ENCODE measurements at places on chromosomes 3 and 15. TPM values are rescaled to one million over a fixed set of nuclear protein-coding genes. Genes with fewer than 3 reads are reported as not detected.

ADCY5 gene
- total RNA-seq: 0.51 TPM

SCN11A gene
- total RNA-seq: under 0.01 TPM

MUSTN1 gene
- total RNA-seq: not detected

CHST2 gene
- 3.9 TPM for total RNA-seq
